ENCODE measurements at places on chromosomes 4 and X.

- no peak for DNase-seq
Observed at GRCh38 chr4:107380836-107381438, 339.1 kb downstream of the PAPSS1 start.

GRCh38 chrX:136823175-136823574 is 42.4 kb upstream of the ARHGEF6 start:
- DNase-seq = no peak

- DNase-seq = no peak
Observed at GRCh38 chr4:181007751-181008150, 1235.5 kb upstream of the TENM3 start.

- DNase-seq = peak; percentile 26
Observed at GRCh38 chrX:20530406-20530921, 263.8 kb upstream of the RPS6KA3 start.

DNA sequence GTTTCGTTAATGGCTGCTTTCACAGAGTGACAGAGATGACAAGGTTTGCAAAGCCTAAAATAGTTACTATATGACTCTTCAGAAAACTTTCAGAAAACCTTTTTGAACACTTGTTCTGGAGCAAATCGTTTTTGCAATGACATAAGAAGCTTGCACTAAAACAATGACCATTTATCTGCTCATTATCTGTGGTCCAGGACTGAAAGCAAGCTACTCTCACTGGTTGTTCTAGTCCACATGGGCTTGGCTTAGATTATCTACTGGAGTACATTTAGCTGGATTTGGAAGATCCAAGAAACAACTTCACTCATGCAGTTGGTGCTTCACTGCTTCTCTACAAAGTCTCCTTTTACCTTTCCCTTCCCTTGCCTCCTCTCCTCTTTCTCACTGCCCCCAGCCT is 1836.4 kb upstream of the AGA start:
- no peak for DNase-seq

GRCh38 chr4:120591038-120591437 is 331.5 kb downstream of the PRDM5 start:
- no peak for DNase-seq

- no peak for DNase-seq
Observed at GRCh38 chrX:41036668-41037326, 48.4 kb upstream of the USP9X start.

DNA sequence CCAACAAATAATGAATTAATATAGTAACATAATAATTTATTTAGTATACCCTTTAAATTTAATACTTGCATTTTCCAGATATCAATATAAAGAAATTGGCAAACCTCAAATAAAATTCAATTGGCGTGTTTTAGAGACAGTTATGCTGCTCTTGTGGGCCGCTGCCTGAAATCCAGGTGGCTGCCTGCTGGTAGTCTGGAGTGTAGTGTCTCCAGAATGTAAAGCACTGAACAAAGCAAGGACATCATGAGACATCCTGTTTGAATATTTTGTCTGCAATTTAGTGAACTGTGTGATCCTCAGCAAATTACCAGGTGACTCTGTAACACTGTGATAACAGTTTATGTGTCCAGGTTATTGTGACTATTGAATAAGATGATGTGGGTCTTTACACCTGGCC is 29.9 kb downstream of the ZFP42 start:
- DNase-seq = no peak

DNA sequence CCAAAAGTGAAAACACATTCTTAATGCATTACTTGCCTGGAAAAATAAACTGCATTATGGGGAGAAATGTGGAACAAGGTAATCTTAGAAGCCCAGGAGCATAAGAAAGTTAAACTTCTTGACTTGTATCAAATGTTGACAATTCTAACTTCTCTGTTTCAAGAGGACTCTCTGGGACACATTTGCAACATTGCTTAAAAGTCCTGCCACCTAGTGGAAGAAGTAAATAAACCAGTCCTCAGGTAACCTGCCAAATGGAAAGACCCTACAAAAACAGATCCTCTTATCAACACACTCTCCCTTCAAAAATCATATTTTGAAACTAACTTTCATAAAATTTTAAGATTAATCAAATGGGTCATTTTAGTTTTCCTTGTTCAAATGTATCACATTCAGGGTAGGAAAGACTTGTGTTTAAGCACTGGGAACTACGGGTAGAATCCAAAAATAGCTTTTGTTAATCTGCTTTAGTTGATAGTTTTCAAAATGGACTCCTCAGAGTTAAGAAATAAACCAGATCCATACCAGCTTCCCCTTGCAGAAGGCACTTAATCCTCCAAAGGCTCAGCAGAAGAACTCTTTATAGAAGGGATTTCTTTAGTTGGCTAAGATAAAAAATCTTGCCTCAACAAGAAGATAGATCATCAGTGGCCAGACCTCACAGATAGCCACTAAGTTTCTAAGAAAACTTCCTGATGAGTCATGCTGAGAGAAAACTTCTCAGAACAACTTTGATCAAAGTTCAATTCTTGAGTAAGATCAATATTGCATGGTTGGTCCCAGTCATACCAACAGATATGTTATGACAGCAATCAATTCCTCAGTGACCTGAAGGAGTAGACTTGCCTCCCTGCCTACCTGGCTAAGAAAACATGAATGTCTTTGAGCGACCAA is 141.7 kb downstream of the HHIP start:
- DNase-seq = no peak

DNA sequence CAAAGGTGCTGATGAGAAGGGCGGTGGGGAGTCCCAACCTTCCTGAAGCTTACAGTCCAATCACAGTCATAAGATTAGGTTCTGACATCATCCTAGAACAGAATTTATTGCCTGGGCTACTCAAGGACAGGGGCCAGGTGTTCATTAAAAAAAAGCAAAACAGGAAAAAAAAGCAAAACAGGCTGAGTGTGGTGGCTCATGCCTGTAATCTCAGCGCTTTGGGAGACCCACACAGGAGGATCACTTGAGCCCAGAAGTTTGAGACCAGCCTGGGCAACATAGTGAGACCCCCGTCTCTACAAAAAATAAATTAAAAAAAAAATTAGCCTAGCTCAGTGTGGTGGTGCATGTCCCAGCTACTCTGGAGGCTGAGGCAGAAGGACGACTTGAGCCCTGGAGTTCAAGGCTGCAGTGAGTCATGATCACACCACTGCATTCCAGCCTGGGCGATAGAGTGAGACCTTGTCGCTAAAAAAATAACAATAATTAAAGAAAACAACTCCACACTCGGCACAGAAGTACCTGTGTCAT is 3.0 kb downstream of the RAB9A start:
- DNase-seq = no peak

GRCh38 chr4:21596521-21596920 is 352.1 kb downstream of the KCNIP4 start:
- no peak for DNase-seq

GRCh38 chr4:159232465-159233106 is 129.7 kb downstream of the RAPGEF2 start:
- no peak for DNase-seq

DNA sequence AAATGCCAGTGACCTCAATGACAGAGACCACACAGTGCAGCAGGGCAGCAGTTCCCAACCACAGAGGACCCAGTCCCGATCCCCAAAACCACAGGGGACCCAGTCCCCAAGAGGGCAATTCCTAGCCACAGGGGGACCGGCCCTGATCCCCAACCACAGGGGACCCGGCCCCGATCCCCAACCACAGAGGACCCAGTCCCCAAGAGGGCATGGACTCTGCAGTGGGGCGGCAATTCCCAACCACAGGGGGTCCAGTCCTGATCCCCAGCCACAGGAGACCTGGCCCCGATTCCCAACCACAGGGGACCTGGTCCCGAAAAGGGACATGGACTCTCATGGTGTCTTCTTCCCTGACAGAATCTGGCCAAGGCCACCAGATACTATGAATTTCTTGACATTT is 136.3 kb downstream of the AFAP1 start:
- DNase-seq = no peak

DNA sequence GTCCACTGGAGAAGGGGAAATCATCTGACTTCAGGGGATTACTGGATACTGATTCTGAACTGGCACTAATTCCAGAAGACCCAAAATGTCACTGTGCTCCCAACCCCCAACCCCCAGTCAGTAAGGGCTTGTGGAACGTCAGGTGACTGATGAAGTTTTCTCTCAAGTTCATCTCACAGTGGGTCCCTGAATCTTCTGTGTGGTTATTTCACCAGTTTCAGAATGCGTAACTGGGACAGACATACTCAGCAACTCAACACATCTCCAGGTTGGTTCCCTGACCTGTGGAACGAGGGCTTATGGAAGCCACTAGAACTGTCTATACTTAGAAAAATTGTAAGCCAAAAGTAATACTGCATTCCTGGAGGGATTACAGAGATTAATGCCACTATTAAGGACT is 45.3 kb downstream of the DDX60L start:
- DNase-seq = no peak

DNA sequence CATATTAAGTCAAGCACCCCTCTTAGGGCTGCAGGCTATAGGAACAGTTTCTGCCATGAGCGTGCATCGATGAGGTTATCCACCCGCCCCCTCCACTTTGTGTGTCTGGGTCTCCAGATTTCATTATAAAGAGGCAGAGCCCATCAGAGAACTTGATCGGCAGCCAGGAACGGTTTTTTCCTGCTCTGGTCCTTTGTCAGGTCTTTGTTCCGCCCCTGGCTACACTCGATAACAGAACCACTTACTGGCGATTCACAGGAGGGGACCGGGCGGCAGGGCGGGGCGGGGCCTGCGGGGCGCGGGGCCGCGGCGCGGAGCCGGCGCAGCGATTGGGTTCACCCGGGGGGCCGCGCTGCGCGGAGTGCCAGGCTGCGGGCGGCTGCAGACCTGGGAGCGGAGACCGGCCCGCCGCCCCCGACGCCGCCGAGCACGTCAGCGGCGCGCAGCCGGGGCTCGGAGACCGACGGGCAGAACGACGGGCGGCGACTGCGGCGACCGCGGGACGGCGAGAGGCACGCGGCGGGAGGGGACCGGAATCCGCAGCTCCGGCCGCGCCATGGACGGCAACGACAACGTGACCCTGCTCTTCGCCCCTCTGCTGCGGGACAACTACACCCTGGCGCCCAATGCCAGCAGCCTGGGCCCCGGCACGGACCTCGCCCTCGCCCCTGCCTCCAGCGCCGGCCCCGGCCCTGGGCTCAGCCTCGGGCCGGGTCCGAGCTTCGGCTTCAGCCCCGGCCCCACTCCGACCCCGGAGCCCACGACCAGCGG is at the start of gene SLC10A4:
SLC10A4 (plus strand) TSS at position 338 of the 771 bp plus-strand sequence; CDS start at position 557, 219 bp downstream.
- DNase-seq = no peak

DNA sequence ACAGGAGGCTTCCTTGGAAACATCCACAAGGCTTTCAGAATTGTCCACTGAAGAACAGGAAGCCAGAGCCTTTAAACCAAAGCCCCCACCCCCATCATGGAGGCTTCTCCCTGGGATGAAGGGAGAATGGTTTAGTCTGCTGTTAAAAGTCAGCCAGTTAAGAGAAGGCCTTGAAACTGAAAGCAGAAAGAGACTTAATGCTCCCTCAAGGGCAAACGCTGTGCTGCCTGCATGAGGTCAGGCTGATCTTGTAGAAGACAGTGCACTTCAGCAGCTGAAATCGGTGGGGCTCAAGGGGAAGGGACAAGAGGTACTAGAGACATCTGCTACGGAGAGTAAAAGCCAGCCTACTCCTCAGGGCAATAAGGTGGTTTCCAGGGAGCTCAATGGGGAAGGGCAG is 69.0 kb downstream of the HPRT1 start:
- DNase-seq = no peak

- DNase-seq = no peak
Observed at GRCh38 chr4:19514276-19515070, 737.2 kb upstream of the SLIT2 start.

DNA sequence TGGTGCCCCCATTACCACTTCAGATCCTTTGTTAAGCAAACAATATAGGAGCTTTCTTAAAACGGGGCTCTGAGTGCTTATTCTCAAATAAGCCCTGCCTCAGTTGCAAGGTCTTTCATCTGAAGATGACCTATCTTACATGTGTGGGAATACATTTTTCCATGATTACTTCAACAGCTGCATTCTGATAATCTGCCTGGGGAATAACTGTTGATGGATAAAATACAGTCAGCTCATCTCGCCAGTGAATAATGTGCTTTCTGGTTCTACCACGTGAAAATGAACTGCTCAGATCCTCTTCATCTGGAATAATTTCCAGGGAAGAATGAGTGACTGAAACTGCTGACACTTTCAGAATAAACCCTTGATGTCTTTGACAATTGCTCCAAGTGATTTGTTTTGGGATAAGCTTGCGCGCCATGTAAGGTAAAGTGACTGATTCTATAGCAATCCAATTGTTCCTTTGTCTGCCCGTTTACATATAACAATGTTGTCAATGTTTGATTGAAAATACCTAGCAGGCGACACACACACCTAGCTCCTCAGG is 161.3 kb downstream of the RTL9 start:
- no peak for DNase-seq

DNA sequence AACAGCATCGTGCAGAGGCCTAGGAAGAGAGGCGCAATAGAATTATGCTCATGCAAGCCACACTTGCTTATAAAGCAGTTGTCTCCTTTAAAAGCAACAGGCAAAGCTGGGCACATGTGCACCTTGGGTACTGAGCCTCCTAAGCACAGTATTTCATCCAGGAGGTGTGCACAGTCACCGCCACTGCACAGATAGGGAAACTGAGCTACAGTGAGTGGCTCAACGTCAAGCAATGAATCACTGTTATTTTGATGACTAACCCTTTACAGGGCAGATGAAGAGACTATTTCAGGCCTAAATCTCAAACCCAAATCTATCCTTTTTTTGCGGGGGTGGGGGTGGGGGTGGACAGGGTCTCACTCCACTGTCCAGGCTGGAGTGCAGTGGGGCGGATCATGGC is 42.3 kb downstream of the BCOR start:
- no peak for DNase-seq

- DNase-seq = no peak
Observed at GRCh38 chr4:124181039-124181438, 531.5 kb downstream of the ANKRD50 start.

- no peak for DNase-seq
Observed at GRCh38 chr4:73508651-73509050, 27.1 kb downstream of the AFM start.

DNA sequence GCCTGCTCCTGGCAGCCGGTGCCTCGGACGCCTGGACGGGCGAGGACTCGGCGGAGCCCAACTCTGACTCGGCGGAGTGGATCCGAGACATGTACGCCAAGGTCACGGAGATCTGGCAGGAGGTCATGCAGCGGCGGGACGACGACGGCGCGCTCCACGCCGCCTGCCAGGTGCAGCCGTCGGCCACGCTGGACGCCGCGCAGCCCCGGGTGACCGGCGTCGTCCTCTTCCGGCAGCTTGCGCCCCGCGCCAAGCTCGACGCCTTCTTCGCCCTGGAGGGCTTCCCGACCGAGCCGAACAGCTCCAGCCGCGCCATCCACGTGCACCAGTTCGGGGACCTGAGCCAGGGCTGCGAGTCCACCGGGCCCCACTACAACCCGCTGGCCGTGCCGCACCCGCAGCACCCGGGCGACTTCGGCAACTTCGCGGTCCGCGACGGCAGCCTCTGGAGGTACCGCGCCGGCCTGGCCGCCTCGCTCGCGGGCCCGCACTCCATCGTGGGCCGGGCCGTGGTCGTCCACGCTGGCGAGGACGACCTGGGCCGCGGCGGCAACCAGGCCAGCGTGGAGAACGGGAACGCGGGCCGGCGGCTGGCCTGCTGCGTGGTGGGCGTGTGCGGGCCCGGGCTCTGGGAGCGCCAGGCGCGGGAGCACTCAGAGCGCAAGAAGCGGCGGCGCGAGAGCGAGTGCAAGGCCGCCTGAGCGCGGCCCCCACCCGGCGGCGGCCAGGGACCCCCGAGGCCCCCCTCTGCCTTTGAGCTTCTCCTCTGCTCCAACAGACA is 4.4 kb downstream of the SOD3 start:
- DNase-seq = no peak

Measured in effector CD8-positive, alpha-beta T cell (primary cell).